ENCODE measurements at places on chromosomes 4 and X.
A peak's percentile ranks its signal among the peaks of the same experiment; 100 is the strongest.

DNA sequence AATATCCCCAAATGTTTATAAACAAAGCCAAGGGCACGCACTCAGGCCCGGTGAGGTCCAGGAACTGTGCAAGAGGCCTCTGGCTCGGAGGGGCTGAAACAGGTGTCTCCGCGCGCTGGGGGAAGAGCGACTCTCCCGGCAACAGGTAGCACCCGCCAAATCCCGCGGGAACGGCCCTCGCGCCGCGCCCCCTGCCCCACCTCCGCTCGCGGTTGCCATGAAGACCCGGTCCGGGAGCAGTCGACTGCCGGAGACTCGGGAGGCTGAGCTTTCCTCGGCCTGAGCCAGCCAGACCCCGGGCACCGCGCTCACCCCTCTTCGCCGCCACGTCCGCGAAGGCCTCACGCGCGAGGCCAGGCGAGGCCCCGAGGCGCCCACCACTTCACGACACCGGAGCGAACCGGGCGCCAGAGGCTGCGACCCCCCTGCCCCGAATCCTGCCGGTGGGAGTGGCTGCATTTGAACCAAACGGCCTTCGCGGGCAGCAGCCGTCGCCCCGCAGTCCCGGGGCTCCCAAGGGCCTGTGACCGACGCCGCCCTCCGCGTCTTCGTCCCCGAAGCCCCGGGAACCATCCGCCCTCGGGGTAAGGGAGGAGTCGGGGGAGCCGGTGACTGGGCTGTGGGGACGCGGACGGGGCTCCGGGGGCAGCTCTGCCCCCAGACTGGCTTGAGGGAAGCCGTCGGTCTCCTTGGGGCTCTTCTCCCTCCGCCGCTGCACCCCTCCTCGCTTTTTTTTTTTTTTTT lies at the start of gene NSUN7:
NSUN7 (plus strand) TSS at position 239 of the 744 bp plus-strand sequence. CDS start 739 bp downstream, outside the sequence.
- DNase-seq: no peak

DNA sequence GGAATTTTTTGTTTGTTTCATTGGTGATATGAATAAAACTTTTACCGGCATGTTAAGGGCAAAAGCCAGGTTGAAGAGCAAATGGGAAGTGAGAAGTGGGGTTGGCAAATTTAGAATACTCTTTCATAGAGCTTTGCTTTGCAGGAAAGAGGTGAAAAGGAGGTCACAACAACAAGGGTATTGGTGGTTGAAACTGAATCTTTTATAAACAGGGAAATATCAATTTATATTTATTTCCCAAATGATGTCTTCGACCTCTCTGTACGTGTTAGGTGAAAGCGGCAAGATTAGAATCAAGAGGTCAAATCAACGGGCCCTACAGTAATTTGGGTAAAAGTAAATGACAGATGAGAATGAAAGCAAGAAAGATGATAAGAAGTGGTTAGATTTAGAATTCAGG lies 3.4 kb downstream of the SMR3A start:
- no peak for DNase-seq

DNA sequence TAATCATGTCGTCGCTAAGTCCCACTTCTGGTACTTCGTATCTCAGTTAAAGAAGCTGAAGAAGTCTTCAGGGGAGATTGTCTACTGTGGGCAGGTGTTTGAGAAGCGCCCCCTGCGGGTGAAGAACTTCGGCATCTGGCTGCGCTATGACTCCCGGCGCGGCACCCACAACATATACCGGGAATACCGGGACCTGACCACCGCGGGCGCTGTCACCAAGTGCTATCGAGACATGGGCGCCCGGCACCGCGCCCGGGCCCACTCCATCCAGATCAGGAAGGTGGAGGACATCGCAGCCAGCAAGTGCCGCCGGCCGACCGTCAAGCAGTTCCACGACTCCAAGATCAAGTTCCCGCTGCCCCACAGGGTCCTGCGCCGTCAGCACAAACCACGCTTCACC lies 11.3 kb downstream of the PNCK start:
- peak; percentile 16 for DNase-seq

DNA sequence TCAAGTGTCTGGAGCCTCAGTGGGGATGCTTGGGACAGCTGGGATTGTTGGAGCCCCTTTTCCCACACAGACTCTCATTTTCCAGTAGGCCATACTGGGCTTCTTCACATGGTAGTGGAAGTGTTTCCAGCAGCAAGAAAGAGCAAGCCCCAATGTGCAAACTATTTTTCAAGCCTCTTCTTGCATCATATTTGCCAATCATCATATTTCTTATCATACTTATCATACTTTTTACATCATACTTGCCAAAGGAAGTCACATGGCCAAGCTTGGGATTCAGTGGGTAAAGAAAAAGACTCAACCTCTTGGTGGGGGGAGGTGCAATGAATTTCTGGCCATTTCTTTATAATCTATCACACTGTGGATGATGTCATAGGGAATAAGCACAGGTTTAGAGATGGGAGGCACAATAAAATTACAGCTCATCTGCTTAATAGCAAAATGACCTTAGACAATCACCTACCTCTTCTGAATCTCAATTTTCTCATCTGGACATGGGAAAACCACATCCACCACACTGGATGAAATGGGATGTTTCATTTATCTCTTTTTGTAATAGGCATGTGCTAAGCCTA lies 174.2 kb downstream of the MID1IP1 start:
- DNase-seq: no peak

- no peak for DNase-seq
Measured at GRCh38 chrX:46140272-46140671, 404.9 kb downstream of the ZNF674 start.

GRCh38 chrX:2343413-2343812 lies 157.4 kb downstream of the DHRSX start:
- no peak for DNase-seq

- no peak for DNase-seq
Measured at GRCh38 chr4:36211084-36211483, 33.2 kb downstream of the ARAP2 start.

DNA sequence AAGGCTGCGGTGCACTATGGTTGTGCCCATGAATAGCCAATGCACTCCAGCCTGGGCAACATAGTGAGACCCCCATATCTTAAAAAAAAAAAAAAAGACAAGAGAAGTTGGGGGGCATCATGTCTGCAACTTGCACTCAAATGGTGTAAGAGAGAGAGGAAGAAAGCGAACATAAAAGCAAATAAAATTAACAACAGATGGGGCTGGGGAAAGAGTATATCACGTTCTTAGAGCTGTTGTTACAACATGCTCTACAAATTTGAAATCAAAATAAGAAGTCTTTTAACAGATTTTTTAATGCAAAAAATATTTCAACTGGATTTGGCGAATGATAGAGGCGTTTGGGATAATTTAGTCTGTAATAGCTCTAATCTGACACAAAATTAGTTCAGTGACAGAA lies 144.9 kb downstream of the FNIP2 start:
- no peak for DNase-seq

- no peak for DNase-seq
Measured at GRCh38 chr4:184153781-184154180, 63.9 kb downstream of the ENPP6 start.

DNA sequence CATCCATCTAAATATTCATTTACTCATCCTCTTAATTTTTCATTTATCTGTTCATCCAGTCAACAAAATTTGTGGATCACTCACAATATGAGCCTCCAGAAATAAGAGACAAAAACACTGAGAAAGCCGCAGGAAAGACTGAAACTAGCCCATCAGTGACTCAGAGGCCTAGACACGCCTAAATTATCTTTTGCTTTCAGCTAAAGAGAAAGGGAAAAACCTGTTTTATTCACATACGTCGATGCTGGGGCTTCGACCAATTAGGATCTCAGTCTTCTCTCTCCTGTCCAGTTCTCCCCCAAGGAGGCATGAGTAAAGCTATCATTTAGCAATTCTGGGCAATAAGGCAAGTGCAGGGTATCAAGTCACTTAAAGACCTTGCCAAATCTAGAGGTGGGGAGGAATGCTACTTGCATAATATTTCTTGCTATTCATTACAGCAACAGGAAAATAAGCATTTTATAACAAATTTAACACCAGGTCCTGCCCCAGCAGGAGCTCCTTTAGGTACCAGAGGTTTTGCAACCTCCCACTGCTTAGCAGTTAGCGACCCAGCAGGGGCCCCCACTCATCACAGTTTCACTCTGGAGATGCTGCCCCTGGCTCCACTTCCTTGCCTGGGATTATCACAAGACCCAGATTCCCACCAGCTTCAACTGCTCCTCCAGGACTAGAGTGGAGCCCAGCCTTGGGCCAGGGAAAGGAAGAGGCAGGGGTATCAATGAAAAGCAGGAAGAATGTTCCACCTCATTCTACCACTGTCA lies 30.1 kb upstream of the TMEM154 start:
- DNase-seq: no peak

GRCh38 chrX:52983321-52984000 lies 25.1 kb upstream of the FAM156A start:
- DNase-seq: no peak

DNA sequence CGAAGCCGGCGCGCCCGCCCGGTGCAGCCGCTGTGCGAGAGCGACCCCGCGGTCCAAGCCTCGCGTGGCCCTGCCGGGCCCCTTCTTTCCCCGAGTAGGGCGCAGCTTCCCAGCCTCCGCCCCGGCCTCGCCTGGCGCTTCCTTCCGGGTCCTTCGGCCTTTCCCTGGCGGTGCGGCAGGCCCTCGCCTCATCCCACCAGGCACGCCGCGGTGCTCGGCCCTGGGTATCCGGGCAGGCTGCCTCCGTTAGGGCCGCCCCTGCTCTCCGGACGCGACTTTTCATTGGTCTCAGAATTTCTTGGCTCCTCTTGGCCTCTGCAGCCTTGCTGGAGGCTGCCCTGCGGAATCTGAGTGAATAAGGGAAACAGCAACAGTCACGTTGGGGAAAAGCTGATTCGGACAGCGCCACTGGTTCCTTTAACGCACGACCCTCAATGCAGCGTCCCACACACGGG lies 429 bp downstream of the UVSSA start:
- DNase-seq: no peak

DNA sequence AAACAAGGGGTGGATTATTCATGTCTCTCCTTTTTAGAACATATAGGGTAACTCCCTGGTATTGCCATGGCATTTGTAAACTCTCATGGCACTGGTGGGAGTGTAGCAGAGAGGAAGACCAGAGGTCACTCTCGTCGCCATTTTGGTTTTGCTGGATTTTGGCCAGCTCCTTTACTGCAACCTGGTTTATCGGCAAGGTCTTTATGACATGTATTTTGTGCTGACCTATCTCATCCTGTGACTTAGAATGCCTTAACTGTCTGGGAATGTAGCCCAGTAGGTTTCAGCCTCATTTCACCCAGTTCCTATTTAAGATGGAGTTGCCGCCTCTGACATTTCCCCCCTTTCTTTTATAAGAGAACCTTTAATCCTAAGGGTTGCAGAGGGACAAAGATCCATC lies 45.8 kb downstream of the MGST2 start:
- no peak for DNase-seq

DNA sequence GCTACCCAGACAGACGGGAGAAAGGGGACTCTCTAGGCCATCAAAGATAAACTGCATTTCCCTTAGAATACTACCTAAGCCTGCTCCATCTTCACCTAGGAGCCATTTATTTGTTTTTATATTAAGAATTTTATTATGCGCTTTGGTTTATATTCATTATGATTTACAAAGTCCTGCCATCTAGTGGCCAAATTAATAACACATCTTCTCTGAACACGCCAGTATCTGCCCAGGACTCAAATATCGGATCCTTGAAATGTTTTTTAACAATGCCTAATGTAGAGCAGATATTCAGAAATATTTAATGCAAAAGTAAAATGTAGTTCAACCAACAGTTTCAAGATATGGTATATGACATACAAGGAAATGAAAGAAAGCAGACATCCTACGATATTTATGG lies 20.8 kb upstream of the PRPS2 start:
- no peak for DNase-seq

DNA sequence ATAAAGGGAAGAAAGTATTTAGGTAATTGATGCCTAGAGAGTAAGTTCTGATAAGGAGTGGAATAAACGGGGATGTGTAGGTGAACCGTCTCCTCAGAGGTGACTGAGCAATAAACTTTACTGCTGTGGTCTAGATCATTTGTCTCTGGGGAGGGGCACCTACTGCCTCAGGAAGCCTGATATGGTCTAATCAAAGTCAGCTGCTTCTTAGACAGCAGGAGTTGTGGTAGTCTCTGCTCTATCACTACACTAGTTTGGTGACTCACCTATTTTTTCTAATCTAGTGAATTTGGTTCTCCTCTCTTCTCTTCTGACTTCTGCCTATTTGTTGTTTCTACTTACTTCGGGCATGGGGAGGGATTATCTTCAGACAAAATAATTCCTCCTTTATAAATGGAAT lies 95.1 kb upstream of the STIM2 start:
- DNase-seq: no peak

DNA sequence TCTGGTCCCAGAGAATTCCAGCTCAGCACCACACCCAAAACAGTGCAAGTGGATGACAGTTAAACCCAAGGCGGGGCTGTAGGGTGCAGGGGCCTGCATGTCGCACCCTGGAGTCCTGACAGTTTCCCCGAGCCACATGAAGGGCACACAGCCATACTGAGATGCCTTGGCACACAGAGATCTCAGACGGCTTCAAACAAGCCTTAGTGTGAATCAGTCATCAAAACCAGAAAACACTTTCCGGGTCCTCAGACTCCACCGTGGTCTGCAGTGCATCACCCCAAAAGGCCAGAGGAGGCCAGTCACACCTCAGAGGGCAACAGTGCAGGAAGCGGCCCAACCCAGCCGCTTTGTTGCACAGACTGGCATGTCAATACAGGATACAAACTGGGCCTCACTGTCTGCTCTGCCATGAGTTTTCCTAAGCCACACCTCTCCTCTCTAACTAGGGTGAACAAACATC lies 64.6 kb upstream of the ENPP6 start:
- DNase-seq: no peak

- no peak for DNase-seq
Measured at GRCh38 chr4:156390599-156391324, 437.1 kb upstream of the CTSO start.

GRCh38 chr4:40564815-40565483 lies 64.7 kb downstream of the RBM47 start:
- DNase-seq: no peak

- DNase-seq: no peak
Measured at GRCh38 chr4:138901177-138901576, 114.4 kb upstream of the NOCT start.

DNA sequence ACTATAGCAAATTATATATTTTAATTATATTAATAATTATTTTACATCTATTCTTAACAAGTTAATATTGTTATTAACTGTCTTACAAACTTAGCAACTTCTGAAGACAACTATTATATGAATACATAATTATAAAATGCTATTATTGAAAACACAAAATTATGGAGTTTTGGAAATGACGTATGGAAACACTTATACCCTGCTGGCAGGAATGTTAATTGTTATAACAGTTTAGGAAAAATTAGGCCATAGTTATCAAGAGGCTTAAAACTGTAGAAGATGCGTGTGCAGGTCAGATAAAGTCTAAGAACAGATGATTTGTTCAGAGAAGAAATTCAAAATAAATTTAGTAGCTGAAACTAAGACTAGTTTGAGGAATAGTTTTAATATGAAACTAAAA lies 211.7 kb downstream of the FAT4 start:
- no peak for DNase-seq

DNA sequence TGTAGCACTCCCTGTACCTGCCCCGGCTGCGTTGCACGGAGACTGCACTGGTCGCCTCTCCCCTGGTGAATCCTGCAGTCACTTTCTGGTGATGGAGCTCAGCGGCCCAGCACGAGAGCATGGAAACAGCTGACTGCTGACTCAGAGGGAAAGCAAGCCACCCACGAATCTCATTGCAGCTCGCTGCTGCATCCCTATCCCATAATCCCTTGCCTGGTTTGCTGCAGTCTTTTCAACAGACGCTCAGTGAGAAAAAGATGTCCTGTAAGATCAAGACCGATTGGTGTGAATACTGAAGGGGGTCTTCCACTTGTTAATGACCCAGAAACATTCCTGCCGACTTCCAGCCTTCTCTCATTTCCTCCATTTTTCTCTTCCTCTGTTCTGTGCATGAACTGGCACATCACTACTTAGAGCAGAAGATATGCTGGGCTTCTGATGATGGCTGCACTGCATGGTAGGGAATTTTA lies 52.9 kb downstream of the TRIM2 start:
- no peak for DNase-seq

Data from stimulated activated CD8-positive, alpha-beta memory T cell treated with anti-CD3 and anti-CD28 coated beads, Interleukin-4, amount 100 ng/mL, for 4 hours (primary cell).